ENCODE measurements at places on chromosomes 16 and 17. TPM values are rescaled to one million over a fixed set of nuclear protein-coding genes. Genes with fewer than 3 reads are reported as not detected.

The TBX21 gene
- total RNA-seq: not detected

The LRRC59 gene
- 98.9 TPM for total RNA-seq

The PLLP gene
- total RNA-seq: not detected

The PMP22 gene
- total RNA-seq: 260 TPM

The ZP2 gene
- total RNA-seq: not detected

The NOG gene
- 0.23 TPM for total RNA-seq
